Activated CD8-positive, alpha-beta memory T cell treated with anti-CD3 and anti-CD28 coated beads for 48 hours (primary cell): ENCODE measurements at places on chromosomes 7 and 10.
A peak's percentile ranks its signal among the peaks of the same experiment; 100 is the strongest.

GRCh38 chr7:71716690-71717089, 584.7 kb downstream of the GALNT17 start:
- no peak for DNase-seq

GRCh38 chr7:97731736-97732564, at the start of gene TAC1:
Gene TAC1 (plus strand): TSS chr7:97732086. CDS start chr7:97732613, 527 bp downstream.
- no peak for DNase-seq

- no peak for DNase-seq
These were observed 128.1 kb upstream of the VIPR2 start for GRCh38 chr7:159272739-159273138.

GRCh38 chr7:16730937-16731336, 22.6 kb upstream of the TSPAN13 start:
- no peak for DNase-seq

DNA sequence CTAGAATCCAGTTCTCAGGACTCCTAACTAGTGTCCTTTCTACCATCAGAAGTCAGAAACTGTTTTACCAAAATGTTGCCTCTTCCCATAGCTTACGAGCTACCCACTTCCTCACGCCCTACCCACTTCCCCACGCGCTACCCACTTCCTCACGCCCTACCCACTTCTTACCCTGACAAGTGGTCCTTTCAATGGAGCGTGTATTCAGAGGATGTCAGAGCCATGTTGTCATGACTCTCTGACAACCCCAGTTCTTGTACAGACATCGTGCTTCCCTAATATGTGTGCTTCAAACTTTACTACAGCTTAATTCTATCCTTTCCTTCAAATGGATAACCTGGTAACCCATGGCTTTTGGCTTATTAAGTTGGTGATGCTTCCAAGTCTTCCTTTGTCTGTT, 84.8 kb upstream of the PHF14 start:
- no peak for DNase-seq

DNA sequence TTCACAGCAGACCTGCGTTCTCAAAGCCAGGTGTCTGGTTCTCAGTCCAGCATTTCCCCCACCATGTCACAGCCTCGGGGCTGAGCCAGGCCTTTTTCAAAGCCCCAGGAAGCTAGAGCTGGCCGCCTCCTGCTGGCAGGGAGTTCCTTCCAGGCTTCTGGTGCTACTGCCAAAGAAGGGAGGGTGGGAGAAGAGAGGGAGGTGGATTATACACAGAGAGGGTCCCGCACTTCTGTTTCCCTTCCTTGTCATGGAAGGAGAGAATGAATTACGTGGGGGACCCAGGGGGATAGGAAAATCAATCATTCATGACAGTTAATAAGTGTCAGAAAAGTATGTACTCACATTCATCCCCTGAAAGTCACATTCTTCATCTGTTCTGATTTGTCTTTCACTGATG, 600 bp upstream of the LGI1 start:
- DNase-seq, result no peak

DNA sequence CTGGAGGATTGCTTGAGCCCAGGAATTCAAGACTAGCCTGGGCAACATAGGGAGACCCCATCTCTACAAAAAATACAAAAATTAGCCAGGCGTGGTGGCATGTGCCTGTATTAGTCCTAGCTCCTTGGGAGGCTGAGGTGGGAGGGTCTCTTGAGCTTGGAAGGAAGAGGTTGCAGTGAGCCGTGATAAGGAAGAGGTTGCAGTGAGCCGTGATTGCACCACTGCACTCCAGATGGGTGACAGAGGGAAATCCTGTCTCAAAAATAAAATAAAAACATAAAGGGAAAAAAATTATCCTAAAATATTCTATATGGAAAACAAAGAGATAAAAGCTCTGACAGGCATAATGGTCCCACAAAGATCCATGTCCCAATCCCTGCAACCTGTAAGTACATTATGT, 87.9 kb upstream of the KAT6B start:
- DNase-seq, result no peak

DNA sequence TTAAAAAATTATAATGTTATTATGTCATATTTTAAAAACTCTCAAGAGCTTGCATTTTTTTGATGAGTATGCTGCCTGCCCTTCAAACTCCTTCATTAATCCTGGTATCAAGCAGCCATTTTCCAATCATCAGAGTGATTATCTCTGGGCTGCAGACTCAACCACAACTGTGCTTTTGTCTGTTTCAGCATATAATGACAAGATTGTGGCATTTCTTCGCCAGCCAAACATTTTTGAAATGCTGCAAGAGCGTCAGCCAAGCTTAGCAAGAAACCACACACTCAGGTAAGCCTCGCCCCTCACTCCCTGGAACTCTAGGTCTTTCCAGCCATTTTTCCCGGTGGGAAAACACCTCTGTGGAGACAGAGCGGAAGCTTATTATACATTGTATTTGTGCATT, 90.0 kb upstream of the STK17A start:
- no peak for DNase-seq

GRCh38 chr7:135224027-135224426, 9.6 kb upstream of the STRA8 start:
- no peak for DNase-seq

- no peak for DNase-seq
These were observed 36.2 kb upstream of the FAM133B start for GRCh38 chr7:92626281-92626809.

GRCh38 chr10:77638321-77639101, 903 bp upstream of the KCNMA1 start:
- DNase-seq, result no peak

GRCh38 chr7:2399848-2400587, 3.4 kb upstream of the CHST12 start:
- no peak for DNase-seq

DNA sequence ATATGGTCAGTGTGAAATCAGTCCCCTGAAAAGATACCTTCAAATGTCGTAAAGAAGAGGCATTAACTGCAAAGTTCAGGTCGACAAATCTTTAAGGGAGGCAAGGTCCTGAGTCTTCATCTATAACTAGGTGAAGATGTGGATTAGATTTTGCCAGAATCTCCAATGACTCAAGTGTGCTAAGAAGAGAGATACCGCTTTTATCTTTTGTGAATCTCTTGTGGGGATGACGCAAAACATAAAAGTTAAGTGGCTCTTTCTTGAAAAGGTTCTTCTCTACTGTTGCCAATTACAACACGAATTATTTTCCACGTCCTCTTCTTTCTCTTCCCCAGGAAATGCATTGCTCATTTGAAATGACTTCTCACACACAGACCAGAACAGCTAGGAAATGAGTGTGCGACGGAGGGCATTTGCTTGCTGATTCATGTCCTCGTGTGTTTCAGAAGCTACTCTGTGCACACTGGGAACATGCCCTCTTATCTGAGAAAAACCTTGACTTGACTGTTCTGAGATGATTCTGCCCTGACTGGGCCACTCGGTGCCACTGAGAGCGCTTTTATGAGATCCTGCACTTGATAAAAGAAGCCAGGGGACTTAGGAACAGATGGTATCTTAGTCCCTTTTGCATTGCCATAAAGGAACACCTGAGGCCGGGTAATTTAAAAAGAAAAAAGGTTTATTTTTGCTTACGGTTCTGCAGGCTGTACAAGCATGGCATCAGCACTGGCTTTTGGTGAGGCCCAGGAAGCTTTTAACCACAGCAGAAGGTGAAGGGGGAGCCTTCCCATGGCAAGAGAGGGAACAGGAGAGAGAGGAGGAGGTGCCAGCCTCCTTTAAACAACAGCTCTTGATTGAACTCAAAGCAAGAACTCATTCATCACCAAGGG, 169.5 kb upstream of the PFKP start:
- no peak for DNase-seq

DNA sequence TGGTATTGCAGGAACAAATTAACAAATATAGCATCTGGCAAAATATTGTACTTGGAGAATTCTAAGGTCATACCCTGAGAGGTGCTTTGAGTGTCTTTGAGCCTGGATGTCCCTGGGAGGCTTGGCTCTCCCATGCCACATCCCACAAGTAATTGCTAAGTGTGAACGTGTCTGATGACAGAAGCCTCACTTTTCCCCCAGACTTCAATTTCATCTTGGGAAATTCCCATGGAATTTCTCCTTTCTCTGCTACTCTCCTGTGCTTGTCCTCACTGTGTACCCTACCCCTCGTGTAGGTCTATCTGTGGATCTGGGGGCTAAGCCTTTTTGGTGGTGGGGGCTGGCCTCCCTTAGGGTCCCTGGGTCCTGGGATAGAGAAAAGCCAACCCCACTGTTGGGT, 293.3 kb downstream of the TCF7L2 start:
- no peak for DNase-seq

- no peak for DNase-seq
These were observed 59.5 kb downstream of the RGS10 start for GRCh38 chr10:119483001-119483400.

DNA sequence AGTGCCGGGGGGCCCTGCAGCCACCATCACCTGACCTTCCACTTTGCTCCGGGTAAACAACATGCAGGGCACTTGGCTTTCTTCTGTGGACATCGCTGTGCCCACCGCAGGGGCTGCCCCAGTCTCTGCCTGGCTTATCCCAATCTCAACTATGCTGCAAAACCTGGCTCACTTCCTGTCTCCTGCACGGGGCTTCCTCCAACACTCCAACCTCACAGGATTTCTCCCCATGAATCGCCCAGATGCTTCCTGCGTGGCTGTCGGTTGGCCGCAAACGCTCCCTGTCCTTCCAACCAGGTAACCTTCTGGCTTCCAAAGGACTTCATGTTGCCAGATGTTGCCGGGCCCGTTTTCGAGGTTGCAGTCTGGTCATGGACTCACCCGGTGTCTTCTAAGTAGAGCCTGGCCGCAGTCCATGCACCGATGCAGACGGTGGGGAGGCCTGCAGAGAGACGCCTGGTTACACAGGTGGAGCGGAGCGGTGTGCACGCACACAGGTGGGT, 109.0 kb downstream of the VIPR2 start:
- no peak for DNase-seq

DNA sequence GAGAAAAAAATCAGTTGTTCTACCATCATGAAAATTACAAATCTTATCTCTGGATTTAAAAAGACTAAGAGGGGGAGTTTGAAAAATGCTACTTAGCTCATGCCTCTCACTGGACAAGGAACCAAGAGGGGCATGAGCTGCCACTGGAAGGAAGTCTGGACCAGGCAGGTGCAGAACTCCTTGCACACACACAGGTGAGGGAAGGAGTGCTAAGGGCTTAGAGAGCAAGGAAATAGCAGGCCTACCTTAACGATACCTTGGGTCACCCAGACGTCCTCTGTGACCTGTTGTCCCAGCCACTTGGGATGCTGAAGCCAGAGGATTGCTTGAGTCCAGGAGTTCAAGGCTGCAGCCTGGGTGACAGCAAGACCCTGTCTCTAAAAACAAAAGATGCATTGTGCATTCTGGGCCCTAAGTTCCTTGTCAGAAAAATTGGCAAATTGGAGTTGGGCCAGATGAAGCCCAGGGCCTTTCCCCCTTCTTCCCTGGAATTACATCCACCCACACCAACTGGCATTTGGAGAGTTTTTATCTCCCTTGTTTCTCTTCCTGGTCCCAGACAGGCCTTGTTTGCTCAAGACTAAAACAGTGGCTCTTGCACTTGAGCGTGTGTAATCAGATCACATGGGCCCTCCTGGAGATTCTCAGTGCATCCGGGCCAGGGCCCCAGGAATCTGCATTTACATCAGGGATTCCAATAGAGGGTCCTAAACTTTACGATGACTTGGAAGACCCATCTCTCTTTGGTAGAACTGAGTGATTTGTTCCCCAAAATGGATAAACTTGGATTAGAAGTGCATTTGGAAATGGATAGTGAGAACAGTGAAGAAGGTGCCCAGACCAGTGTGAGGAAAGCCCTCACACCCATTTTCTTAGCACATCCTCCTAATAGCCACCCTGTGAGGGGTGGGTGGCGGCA, 3.0 kb downstream of the DDIT4 start:
- no peak for DNase-seq

- no peak for DNase-seq
These were observed 12.5 kb downstream of the DENND10 start for GRCh38 chr10:119116326-119116951.

GRCh38 chr7:1846331-1847065, 176.4 kb downstream of the ELFN1 start:
- DNase-seq, result no peak

GRCh38 chr10:20877986-20878983, 18.8 kb downstream of the NEBL start:
- no peak for DNase-seq

GRCh38 chr10:130065251-130065650, 45.4 kb downstream of the C10orf143 start:
- DNase-seq, result no peak

GRCh38 chr7:102230593-102230992, 56.1 kb upstream of the SH2B2 start:
- DNase-seq, result no peak

DNA sequence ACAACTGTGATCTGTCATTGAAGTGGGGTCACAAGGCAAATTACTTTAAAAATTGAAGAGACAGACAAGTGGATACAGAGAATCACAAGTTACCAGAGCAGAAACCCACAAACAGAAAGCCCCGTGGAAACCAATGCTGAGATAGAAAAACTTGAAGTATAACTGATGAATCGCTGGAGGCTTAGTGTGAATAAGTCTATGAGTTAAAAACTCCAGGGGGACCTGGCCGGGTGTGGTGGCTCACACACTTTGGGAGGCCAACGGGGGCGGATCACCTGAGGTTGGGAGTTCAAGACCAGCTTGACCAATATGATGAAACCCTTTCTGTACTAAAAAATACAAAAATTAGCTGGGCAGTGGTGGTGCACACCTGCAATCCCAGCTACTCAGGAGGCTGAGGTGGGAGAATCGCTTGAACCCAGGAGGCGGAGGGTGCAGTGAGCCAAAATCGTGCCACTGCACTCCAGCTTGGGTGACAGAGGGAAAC, 69.7 kb upstream of the ZNRF2 start:
- DNase-seq, result no peak

DNA sequence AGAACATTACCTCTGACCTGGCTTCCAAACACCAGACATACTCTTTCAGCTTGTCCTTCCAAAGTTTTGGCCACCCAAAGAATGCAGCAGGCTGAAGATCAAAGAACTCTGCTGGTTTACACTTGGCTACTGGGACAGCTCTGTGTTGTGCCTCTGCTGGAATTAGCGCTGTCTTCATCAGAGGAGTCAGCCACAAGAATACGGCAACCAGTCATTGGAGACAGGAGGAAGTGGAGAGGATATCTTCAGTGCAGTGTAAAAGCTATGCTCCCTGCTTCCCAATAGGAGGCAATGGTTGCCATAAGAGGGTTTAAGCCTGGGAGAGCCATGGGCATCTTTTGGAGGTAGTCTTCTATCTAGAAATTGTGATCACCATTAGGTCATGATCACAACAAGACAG, 126.7 kb upstream of the WNT16 start:
- DNase-seq, result no peak

DNA sequence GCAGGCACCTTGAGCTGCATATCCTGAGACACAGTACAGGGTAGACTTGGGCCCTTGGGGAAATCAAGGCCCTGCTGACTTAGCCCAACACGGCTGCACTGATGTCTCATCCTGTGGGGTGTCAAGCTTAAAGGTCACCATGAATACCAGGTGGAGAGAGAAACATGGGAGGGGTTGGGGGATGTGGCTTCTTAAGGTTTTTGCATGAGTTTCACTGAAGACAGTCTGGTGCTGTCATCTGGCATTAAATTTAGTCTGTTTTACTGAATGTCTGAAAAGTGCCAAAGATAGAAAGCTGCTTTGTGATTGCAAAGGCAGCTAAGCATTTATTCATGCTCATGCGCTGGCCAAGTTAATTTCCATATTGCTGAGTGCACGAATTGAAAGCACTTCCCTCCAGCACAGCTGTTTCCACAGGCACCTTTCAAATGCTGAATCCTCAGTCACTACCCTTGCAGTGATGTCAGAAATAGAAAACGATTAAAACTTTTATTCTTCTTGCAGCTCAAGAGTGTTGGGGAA, 102.1 kb downstream of the OSBPL3 start:
- DNase-seq, result no peak

- DNase-seq, result peak; percentile 77
These were observed 10.8 kb downstream of the TLX1 start for GRCh38 chr10:101141616-101142532.

GRCh38 chr7:126495001-126495400, 757.7 kb downstream of the GRM8 start:
- DNase-seq, result no peak
